Karpas-422 (cell line): ENCODE measurements at places on chromosomes 7 and 10. TPM values are rescaled to one million over a fixed set of nuclear protein-coding genes. Genes with fewer than 3 reads are reported as not detected.

DNA sequence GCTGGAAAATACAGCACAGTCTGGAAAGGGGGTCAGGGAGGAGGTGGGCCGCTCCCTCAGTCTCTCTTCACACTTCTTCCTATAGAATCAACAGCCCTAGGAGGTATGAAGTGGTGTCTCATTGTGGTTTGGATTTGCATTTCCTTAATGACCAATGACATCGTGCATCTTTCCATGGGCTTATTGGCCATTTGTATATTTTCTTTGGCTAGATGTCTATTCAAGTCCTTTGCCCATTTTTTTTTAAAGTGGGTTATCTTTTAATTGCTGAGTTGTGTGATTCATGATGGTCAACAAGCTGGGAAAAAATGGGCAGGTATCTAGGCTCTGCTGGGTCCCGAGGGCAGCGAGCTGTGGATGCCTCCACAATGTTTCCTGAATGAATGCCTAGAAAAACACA lies 29.1 kb downstream of the TMEM130 start:
- DNase-seq, result no peak

GRCh38 chr10:51186361-51186760 lies 112.1 kb downstream of the PRKG1 start:
- DNase-seq, result no peak

DNA sequence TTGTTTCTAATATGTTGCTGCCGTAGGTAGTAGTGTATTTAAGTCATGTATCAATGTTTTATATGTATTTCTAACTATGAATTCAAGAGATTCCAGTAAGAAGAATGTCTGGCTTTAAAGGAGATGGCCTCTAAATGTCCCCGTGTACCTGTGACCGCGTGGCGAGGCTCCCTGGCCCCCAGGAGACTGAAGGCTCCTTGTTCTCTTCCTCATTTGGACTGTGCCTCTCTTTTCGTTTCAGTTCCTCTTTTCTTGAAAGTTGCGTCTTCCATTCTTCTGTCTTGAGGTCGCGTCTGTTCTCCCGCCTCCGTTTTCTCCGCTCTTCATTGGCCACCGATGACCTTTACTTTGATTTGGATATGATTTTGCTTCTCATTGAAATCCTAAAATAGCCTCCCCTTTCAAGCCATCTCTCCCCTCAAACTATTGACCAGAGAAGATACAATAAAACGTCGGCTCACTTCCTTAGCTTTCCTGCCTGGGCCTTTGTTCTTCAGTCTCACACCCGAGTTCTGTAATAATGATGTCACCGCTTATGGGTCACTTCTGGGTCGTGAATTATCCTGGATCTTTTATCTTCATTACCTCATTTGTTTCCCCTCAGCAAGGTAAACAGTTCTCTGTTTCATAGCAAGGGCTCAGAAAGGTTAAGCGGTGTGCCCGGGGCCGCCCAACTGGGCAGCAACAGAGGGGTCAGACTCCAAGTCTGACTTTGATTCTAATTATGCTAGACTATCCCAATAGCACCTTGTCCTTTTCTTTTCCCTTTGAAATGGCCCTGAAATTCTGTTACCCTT lies 28.7 kb downstream of the WIPI2 start:
- peak; percentile 97 for DNase-seq

DNA sequence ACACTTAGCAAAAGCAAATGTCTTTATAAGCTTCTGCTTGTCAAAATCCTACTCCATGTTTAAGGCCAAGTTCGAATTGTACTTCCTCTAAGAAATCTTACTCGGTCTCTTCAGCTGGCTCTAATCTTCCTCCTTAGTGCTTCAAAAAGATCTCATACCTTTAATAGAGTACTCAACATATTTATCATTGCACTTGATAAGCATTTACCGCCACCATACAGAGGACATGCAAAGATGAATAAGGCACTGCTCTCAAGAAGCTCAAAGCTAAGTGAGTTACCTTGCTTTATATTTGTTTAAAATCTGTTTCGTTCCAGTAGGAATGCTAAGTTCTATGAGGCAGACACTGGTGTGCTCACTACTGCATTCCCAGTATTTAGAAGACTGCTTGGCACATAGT lies 61.9 kb upstream of the DNAJB12 start:
- DNase-seq, result no peak

- DNase-seq, result no peak
These were observed 22.1 kb downstream of the CAV1 start for GRCh38 chr7:116546916-116547315.

- DNase-seq, result no peak
These were observed 9.2 kb downstream of the ITPRIP start for GRCh38 chr10:104328896-104329710.

DNA sequence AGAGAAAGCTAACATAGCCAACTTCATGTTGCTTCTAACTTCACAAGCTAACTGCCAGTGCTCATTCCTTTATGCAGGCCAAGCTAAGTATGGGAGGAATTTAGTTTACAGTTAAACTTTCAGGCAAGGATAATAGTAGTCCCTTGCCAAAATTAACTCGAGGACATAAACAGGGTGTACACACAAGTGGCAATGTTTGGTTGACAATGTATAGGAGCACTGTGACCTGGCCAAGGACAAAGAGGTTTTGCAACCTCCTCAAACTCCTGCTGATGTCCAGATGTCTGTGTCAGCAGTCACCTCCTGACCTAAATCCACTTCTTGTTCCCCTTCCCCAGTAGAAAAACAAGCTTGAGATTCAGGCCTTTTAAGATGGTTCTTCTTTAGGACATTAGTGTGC lies 494.6 kb upstream of the KLF6 start:
- DNase-seq, result no peak

DNA sequence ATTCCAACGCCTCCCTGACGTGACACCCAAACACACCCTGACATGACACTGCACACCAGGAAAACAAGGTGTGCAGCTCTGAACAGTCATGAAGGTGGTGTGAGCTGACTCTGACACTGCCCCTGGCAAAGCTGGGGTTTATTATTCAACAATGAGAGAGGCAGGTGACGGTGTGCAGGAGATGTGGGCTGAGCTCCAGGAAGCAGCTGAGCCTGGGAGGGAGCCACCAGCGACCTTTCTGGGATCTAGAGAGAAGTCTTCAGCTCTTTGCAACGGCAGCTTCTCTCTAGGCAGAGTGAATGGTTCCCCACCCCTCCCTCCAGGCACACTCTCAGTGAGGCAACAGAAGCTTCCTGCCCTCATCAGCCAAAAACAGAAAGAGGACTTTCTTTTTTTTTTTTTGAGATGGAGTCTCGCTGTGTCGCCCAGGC lies 65.6 kb downstream of the SH3PXD2A start:
- no peak for DNase-seq

DNA sequence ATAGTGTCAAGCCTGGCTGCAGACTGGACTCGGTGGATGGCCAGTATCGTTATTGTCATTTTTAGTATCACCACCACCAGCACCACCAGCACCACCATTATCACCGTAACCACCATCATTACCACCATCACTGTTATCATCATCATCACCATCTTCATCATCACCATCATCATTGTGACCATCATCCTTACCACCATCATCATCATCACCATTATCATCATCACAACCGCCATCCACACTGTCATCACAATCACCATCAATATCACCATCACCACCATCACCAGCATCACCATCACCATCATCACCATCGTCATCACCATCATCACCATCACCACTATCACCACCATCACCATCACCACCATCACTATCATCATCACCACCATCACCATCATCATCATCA lies 65.6 kb downstream of the FOXL3 start:
- no peak for DNase-seq

Gene DYDC2
- total RNA-seq, result 0.37 TPM in 1 of 2 replicates, not detected in the other

Gene TAS2R41
- not detected in 2 replicates for total RNA-seq

Gene AKR1C2
- total RNA-seq, result not detected in 2 replicates
